ENCODE measurements at places on chromosomes 3 and 15. TPM values are rescaled to one million over a fixed set of nuclear protein-coding genes. Genes with fewer than 3 reads are reported as not detected.

The SEMA3F gene
- 69.6 TPM for total RNA-seq

The ATP13A3 gene
- 169 TPM for total RNA-seq

The CADM2 gene
- 0.64 TPM for total RNA-seq

The ARHGEF26 gene
- 2.0 TPM for total RNA-seq

GRCh38 chr3:128362026-128362965, 104.4 kb downstream of the DNAJB8 start:
- no peaks in the 10 kb centered on the region for H3K36me3 ChIP-seq
- no peak overlapping the region for H3K27ac ChIP-seq
- no peak overlapping the region for H3K4me3 ChIP-seq
- H3K27me3 ChIP-seq, result no peaks in the 10 kb centered on the region

DNA sequence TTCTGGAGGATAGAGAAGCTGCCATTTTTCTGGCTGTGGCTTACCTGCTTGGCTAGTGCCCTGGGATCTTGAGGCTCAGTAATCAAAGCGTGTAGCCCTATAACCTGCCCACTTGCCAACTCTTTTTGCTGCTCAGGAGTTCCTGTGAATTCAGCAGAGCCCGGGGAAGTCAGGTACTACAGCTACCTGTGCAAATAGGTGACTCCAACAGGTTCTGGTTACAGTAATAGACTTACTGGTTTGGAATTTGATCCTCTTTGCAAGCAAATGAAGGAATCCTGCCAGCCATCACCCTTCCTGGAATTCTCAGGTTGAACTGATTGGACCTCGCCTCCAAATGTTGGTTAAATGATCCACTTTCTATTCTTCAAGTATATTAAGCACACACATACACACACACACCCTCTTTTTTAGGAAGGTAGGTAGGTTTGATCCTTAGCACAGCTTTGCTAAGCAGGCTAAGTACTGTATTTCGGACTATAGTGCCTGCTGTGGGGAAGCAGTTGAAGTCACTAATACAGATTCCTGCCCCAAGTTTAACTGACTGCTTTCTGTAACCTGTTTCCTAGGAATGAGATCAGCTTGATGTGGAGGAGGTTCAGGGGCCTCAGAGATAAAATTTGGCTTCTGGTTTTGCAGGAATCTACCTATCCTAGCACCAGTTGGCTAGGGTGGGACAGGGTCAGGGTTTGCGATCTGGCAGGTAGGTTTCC, 2.3 kb downstream of the PPCDC start:
- H3K4me3 ChIP-seq, result no peak overlapping the region
- H3K27me3 ChIP-seq, result no peaks in the 10 kb centered on the region
- peaks cover 10% of the 10 kb centered on the region for H3K4me1 ChIP-seq
- H3K36me3 ChIP-seq, result no peaks in the 10 kb centered on the region
- H3K27ac ChIP-seq, result no peak overlapping the region

- no peak for DNase-seq
- peak overlapping the region; percentile 75 for H3K4me3 ChIP-seq
- H3K4me1 ChIP-seq, result peaks cover 22% of the 10 kb centered on the region
- peak overlapping the region; percentile 82 for H3K27ac ChIP-seq
Observed at GRCh38 chr3:126474498-126475412, 936 bp downstream of the ZXDC start.

GRCh38 chr15:72198356-72199204, 993 bp upstream of the GRAMD2A start:
- peaks cover 31% of the 10 kb centered on the region for H3K4me1 ChIP-seq
- H3K27ac ChIP-seq, result peak overlapping the region; percentile 65
- peaks cover 36% of the 10 kb centered on the region for H3K36me3 ChIP-seq
- no peak for DNase-seq

DNA sequence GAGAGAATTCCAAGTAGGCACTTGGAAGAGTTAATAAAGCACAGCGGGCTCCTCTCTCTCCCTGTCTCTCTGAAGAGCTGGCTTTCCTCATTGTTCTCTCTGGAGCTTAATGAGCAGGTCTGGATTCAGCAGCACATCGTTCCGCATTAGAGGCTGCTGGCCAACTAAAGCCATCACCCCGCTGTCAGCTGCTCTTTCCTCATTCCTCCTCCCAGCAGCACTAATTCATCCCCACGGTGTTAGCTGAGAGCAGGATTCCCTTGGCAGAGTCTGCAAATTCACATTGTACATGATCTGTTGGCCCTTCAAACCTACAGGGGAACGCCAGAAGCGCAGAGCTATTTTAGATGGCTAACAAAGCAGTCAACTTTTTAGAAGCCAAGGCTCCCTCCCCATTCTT, 44.2 kb downstream of the SGO1 start:
- no peaks in the 10 kb centered on the region for H3K36me3 ChIP-seq
- DNase-seq, result no peak
- H3K27ac ChIP-seq, result no peak overlapping the region
- H3K27me3 ChIP-seq, result no peaks in the 10 kb centered on the region
- H3K4me3 ChIP-seq, result no peak overlapping the region

DNA sequence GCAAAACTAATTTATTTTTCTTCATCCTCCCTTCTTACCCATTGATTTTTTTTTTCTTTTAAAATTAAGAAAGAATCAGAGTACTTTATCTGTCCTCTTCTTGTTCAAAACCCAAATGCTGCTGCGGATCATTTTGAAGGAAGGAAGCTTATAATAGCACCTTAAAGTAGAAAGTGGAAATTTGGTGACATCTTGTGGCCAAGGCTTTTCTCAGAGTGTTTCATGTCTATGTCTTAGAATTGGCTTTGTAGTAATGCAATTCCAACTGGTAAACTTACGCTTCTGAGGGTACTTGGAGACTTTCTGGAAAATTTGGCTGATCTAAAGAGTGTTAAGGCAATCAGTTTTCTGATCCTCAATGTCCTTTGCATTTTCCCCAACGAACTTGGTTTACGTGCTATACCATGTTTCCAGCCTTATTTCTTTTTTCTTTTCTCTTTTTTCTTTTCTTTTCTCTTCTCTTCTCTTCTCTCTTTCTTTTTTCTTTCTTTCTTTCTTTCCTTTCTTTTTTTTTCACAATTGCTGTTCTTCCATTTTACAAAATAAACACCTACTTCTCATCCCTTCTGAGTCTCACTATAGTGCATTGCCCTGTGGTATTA, 30.7 kb downstream of the C3orf38 start:
- H3K36me3 ChIP-seq, result no peaks in the 10 kb centered on the region
- H3K27ac ChIP-seq, result no peak overlapping the region
- DNase-seq, result peak; percentile 36
- no peak overlapping the region for H3K4me3 ChIP-seq
- no peaks in the 10 kb centered on the region for H3K27me3 ChIP-seq

DNA sequence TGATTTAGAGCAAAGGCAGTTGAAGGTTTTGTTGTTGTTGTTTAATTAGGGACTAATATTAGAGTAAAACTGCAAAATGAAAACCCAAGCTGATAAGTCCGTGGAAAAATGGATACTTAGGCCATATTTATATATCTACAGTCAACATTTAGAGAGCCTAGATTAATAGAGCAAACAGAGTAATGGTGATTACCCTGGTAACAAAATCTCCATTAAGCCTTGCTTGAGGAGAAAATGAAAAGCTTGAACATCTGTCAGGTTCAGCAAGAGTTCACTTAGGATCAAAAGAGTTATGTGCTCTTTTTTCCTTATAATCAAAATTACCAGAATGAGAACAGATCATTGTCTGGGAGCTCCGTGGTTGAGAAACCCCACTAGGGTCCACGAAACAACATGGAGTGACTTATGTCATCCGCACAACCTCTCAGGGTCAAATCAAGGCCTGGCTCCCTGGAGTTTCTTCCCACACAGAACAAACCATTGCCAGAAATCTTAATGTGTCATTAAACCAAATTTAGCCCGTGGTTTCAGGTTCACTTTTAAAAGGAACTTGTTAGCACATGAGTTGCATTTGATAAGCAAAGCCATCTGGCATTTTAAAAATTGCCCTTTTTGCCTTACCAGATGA, 381.2 kb downstream of the GABRB3 start:
- no peak overlapping the region for H3K4me3 ChIP-seq
- H3K27me3 ChIP-seq, result no peaks in the 10 kb centered on the region
- no peak for DNase-seq
- H3K36me3 ChIP-seq, result no peaks in the 10 kb centered on the region
- H3K4me1 ChIP-seq, result no peaks in the 10 kb centered on the region

GRCh38 chr3:45760878-45761711, 35.2 kb downstream of the SLC6A20 start:
- H3K4me1 ChIP-seq, result no peaks in the 10 kb centered on the region
- no peaks in the 10 kb centered on the region for H3K27me3 ChIP-seq
- no peaks in the 10 kb centered on the region for H3K36me3 ChIP-seq
- DNase-seq, result peak; percentile 56
- no peak overlapping the region for H3K27ac ChIP-seq

DNA sequence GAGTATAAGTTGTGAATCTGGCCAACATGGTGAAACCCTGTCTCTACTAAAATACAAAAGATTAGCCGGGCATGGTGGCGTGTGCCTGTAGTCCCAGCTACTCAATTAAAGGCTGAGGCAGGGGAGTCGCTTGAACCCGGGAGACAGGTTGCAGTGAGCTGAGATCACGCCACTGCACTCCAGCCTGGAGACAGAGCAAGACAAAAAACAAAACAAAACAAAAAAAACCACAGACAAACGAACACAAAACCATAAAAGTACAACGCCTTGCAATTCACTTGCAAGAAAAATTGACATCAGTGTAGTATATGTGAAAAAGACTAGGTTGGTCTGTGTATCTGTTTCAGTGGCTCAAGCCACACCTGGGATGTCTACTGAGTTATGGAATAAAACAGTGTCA, 29.9 kb upstream of the CCDC80 start:
- no peaks in the 10 kb centered on the region for H3K27me3 ChIP-seq
- no peaks in the 10 kb centered on the region for H3K36me3 ChIP-seq
- H3K27ac ChIP-seq, result no peak overlapping the region
- no peak for DNase-seq
- H3K4me3 ChIP-seq, result no peak overlapping the region

GRCh38 chr3:122516846-122517360, 2.2 kb upstream of the KPNA1 start:
- H3K27me3 ChIP-seq, result no peaks in the 10 kb centered on the region
- no peak for DNase-seq
- no peak overlapping the region for H3K27ac ChIP-seq
- H3K4me1 ChIP-seq, result peaks cover 12% of the 10 kb centered on the region
- no peaks in the 10 kb centered on the region for H3K36me3 ChIP-seq

- DNase-seq, result no peak
- peaks cover 13% of the 10 kb centered on the region for H3K4me1 ChIP-seq
- H3K27ac ChIP-seq, result no peak overlapping the region
Observed at GRCh38 chr3:126678693-126679317, 23.9 kb upstream of the TXNRD3 start.

DNA sequence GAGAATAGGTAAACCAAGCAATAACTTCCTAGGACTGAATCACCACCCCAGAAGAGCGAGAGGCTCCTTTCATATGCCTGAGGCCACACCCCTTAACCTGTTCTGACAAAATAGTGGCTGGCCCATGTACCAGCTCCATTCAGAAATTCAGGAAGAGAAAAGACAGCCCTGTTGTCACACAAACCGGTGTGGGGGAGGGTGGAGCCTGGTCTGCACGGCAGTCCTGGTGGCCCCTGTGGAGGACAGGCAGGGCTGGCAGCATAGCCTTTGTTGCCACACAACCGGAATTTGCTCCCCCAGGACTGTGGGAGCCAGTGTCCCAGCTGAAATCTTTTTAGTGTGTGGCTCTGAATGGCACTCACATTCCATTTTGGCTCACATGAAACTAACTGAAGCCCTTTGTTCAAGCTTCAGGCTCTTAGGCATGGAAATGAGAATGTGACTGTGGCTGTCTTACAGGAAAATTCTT, 23.8 kb downstream of the RLBP1 start:
- H3K4me1 ChIP-seq, result no peaks in the 10 kb centered on the region
- DNase-seq, result no peak
- no peak overlapping the region for H3K4me3 ChIP-seq
- H3K27ac ChIP-seq, result no peak overlapping the region
- H3K36me3 ChIP-seq, result no peaks in the 10 kb centered on the region

DNA sequence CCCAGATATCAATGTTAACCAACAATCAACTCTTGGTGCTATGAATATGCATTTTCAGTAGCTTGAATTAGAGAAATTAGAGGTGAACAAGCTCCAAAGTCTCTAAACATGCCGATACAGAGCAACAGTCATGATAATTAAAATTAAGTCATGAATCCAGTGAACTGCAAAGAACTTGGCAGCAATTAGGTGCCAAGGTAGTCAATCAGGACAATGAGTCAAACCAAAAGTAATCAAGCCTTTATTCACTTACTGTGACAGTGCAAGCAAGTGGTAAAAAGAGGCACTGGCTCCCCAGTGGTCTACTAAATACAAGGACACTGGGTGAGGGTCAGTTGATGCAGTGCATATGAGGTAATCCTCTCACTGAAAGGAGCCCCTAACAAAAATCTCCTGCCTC, 1.8 kb downstream of the ZNF770 start:
- H3K4me1 ChIP-seq, result peaks cover 22% of the 10 kb centered on the region
- H3K4me3 ChIP-seq, result peak overlapping the region; percentile 89
- H3K27me3 ChIP-seq, result no peaks in the 10 kb centered on the region
- peak overlapping the region; percentile 96 for H3K27ac ChIP-seq

DNA sequence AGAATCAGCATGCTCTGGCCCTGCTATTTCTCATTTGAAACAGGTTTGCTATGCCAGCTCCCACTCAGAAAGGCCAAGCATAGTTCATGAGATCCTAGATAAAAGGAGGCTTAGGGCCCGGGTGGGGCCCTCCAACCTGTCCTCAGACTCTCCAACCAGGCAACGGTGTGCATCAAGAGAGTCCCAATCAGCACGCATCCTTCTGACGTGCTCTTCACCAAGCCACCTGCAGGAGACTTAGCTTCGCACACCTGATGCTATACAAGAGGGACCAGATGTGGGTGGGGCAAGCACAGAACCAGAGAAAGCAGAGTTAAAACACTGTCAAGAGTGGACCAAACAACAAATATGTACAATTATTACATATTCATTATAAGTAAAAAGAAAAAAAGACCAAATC, 17.3 kb downstream of the STIMATE start:
- no peak overlapping the region for H3K4me3 ChIP-seq
- no peaks in the 10 kb centered on the region for H3K36me3 ChIP-seq
- no peak overlapping the region for H3K27ac ChIP-seq
- no peaks in the 10 kb centered on the region for H3K4me1 ChIP-seq
- no peaks in the 10 kb centered on the region for H3K27me3 ChIP-seq
- no peak for DNase-seq

DNA sequence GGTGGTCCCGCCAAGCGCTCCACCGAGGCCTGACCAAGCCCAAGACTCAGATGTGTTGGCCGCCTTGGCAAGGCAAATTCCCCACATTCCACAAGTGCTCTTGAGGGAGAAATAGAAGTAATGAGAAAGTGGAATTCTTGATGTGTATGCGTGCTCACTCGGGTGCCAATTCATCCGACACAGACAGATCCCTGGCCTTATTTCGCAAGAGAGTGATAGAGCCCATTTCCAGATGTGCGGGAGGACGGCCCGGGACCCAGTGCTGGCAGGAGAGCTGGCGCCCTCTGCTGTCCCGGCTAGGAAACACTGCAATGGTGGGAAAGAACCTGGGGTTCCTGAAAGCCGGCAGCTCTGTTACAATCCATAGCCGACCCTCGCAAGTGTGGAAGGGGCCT, 76.0 kb downstream of the HMG20A start:
- H3K36me3 ChIP-seq, result no peaks in the 10 kb centered on the region
- H3K4me1 ChIP-seq, result peaks cover 57% of the 10 kb centered on the region
- peak overlapping the region; percentile 84 for H3K27ac ChIP-seq
- peak; percentile 36 for DNase-seq
- no peaks in the 10 kb centered on the region for H3K27me3 ChIP-seq
